ENCODE measurements at places on chromosomes 7 and 10.

DNA sequence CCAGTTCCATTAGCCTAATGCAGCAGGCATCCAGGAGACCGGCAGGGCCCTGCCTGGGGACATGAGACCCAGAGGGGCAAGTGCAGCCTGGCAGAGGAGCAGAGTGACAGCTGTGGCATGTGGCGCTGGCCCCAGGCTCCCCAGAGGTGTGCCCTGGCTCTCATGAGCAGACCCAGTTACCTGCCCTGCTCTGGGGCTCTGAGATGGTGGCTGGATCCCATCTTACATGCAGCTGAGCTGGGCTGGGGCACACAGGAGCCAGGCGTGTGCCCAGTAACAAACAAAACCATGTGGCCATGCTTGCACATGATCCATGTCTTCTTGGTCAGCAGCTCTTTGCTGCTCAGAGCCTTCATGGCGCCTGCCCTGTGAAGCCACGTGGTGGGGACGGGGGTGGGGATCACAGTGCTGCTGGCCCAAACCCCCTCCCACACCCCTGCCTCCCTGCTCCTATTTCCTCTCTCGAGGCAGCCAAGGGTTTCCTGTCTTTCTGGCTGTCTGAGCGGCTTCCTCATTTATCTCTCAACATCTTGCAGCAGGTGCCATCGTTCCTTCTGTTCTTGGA, 40.3 kb upstream of the GTF2I start:
- no peak for DNase-seq

- no peak for DNase-seq
These were observed 11.2 kb downstream of the SLC13A4 start for GRCh38 chr7:135716677-135717238.

DNA sequence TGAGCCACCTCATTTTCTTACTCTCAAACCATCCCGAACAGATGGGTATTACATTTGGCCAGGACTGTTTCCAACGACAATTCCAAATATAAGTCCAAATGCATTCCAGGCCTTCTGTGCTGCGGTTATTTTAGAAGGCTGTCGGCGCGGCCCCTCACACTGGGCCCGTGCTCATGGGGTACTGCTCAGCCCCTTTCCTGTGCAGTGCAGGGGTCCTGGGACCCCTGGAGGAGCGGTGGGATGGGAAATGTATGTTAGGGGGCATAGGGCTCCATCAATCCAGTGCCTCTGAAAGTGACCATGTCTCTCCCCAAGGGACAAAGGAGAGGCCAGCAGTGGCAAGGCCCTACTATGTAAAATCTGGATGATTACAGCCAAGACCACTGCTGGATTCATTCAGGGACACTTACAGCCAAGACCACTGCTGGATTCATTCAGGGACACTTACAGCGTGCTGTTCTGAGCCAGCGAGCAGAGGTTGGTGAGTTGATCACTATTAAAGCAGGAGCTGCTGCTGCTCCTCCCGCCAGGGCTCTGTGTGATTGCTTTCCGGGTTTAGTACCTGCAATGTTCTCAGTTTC, 66.3 kb downstream of the CHST15 start:
- no peak for DNase-seq

GRCh38 chr10:91743465-91743864, 54.8 kb upstream of the TNKS2 start:
- DNase-seq, result no peak

GRCh38 chr10:122441961-122442360, 12.5 kb upstream of the ARMS2 start:
- no peak for DNase-seq

DNA sequence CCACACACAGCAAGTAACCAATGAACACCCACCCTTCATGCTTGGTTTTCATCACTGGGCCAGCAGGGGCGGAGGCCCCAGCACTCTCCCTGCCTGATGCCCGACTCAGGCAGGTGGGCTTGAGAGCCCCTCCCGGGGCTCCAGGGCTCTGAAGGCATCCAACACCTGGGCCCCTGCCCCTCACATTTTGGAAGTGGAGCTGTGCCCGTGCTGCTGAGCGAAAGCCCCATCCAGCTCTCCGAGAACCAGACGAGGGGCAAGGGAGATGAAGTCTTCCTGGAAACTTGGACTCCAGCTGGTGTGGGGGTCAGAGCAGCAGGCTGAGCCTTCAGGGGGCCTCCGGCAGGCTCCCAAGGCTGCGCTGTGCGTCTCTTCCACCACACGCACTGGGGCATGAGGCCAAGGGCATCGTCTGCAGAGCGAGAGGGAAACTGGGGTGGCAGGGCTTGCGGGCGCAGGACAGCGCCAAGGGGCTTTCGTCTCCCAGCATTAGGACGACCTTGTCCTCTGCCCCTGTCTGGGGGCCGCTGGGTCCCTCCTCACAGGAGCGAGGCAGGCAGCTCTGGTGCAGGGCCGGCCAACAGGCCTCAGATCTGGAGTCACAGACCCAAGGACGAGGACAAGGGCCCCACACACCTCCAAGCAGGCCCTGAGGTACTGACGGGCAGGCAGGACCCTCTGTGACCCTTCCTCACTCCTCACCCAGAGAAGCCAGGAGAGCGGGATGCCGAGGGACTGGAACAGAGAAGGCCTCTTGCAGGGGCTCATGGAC, 108.3 kb upstream of the FAM20C start:
- DNase-seq, result no peak

DNA sequence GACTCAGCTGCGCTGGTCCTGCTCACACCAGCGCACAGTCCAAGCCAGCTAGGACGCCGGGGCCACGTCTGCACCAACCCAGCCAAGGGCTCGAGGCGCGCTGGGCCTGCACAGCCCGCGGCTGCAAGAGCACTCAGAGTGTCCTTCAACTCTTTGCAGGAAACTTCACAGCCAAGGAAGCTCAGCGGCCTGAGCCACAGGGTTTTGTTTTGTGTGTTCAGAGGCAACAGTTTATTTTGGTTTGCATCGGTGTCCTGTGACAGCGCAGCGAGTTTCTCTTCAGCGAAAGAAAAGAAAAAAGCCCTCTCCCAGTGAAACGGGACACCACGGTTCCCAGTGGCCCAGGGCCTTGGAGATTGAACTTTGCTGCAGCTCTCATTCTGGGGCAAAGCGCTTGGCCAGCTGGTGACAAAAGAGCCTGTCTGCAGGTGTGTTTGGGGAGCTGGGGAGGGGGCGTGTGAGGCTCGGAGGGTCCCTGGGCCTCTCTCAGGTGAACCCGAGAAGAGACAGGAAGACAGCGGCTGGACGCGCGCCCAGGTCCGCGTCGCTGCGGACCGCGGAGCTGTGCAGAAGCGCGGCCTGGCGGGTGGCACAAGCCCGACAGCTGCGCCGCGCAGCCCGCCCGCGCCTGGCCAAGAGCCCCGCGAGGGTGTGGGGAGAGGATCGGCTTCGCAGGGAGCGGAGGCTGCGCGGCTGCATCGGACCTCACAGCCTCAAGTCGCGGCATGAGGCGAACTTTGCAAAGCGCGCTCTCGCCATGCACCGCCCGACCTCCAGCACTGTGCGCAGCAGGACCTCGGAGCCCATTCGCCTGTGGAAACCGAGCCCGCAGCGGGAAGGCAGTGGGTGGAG, 922 bp downstream of the CXCL12 start:
- DNase-seq, result no peak

DNA sequence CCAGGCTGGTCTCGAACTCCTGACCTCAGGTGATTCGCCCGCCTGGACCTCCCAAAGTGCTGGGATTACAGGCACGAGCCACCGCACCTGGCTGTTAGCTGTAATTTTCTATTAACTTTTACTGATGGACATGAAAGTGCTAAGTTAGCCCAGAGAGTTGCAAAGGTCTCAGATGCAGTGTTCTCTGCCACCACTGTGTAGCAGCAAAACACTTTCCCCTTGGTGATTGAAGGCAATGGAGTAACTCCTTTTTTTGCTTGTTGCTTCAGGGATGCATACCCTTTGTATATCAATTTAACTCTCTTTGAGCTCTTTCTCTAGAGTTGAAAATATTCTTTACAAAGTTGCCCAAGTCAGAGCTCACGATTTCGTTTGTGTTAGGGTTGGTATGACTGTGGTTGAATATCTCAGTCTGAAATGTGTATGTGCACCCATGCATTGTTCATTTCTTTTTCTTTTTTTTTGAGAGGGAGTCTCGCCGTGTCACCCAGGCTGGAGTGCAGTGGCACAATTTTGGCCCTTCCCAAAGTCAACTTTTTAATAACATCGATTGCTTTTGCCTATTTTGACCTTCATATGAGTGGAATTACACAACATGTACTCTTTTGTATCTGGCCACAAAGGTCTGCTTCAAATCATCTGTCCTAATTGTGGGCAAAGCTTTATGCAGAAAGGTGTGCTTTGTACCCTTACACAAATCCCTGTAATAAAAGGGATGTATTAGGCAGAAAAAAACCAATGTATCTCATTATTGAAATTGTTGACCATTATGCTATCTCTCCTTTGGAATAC, 52.6 kb downstream of the GTF2I start:
- no peak for DNase-seq

DNA sequence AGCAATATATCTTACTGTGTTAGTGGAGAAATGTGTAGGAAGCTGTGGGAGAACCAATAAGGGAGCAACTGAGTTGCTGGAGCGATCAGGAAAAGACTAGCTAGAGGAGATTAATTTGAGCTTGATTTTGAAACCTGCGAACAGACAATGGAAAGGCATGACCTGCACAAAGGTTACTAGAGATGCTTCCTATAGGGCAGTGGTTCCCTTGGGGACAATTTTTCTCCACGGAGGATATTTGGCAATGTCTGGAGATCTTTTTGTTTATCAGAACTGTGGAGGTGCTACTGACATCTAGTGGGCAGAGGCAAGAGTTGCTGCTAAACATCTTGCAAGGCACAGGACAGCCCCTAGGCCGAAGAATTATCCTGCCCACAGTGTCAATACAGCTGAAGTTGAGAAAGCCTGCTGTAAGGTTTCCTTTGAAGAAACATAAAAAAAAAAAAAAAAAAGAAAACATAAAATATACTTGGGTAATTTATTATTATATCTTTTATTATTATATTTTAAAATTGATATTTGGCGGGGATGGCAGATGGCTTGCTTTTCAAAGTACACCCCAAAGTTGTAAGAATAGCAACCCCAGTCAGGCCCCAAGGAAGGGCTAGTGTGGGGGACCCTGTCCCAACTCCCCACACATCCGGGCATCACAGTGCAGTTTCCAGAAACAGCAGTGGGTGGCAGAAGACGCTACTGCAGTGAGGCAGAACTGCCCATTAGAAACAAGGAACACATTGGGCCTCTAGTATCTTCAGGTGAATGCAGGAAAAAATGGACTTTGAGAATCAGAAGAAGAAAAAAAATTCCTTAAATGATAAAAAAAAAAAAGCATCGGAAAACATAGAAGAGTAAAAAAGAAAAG, 481.6 kb downstream of the SH2D4B start:
- no peak for DNase-seq

DNA sequence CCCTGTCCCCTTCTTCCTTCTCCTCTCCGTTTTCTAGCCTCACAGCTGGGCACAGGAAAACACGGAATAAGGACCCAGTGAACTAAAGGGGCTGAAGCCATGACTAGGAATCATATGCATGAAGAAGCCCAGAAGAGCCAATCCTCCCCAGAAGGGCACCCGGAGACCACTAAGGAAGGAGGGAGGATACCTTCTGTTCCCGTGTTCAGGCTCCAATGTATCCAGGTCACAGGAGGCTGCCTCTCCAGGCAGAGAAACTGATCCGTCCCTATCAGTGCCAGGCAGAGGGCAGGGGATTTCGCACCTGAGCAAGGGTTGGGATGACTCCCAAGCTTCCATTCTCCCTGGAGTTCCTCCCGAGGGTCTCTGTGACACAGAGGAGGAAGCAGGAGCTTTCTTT, 246.6 kb downstream of the SNX10 start:
- no peak for DNase-seq

DNA sequence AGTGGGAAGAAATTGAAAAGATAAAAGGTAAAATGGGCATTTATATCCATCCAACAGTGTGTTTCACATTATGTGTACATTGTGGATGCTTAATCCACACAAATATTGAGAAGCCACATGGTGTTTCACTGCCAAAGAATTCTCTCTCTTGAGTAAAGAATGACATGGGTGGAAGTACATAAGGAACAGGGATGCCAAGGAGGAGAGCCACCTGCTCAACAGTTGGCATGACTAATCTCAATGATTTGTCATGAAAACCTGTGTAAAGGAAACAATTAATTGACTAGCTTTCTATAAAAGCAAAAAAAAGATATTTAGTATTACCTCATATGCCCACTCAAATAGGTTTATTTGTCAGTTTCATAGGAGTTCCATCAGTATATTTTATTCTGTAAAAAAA, 43.1 kb downstream of the MAGI2 start:
- DNase-seq, result no peak

DNA sequence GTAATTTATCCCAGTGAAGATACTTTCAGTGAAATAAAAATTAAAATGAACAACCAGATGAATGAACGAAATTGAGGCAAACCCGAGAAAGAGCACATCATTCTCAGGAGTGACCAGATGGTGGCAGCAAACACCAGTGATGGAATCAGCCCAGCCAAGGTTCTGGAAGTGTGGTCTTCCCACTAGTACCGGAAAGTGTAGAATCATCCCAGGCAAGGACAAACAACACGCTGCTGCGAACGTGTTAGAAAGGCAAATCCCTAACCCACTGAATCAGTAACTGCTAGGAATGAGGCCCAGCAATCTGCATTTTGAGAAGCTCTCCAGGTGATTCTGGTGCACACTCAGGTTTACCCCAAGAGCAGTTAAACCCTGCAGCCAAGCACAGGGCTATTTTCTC, 15.5 kb upstream of the SLC18A3 start:
- DNase-seq, result no peak

GRCh38 chr10:63415640-63416244, 50.0 kb downstream of the JMJD1C start:
- no peak for DNase-seq

- peak; percentile 45 for DNase-seq
These were observed 14.1 kb downstream of the ESYT2 start for GRCh38 chr7:158815083-158815799.

GRCh38 chr10:13862546-13863233, 275.9 kb downstream of the PRPF18 start:
- DNase-seq, result no peak

- DNase-seq, result no peak
These were observed 13.5 kb downstream of the CRTAC1 start for GRCh38 chr10:98016772-98017475.

- DNase-seq, result no peak
These were observed 266.5 kb upstream of the HGF start for GRCh38 chr7:82036146-82036886.

DNA sequence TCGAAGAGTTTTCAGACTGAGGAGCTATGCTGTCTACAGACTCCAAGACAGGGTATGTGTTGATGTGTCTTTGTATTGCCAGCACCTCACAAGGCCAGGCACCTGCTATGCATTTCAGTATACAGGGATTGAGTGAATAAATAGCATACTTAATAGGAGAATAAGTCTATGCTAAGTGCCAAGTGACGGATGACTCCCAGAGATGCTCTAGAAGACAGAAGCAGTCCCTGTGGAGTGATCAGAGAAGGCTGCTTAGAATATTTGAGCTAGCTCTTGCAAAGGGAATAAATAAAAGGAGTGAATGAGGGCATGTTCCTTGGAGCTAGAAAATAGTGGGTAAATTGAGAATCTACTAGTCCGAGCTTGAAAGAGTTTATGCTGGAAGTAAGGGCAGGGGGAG, 346.4 kb downstream of the GATA3 start:
- no peak for DNase-seq

DNA sequence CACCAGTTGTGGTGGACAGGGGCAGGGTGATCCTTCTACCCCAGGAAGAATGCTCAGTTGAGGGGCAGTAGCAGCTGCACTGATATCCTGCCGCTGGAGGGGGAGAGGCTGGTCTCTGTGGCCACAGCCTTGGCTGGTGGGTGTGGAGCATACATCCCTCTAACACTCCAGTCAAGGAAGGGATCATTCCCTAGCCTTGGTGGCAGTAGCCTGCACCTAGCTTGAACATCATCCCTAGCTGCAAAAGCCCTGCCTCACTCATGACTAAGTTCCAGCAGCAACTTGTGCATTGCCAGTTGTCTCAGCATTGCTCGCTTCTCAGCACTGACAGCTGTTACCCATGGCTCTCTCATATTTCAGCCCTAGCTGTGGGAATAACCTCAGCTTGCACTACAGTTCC, 688.9 kb upstream of the POT1 start:
- DNase-seq, result no peak

Measured in NCI-H187 (cell line).